ENCODE measurements at places on chromosomes 2 and 18.

DNA sequence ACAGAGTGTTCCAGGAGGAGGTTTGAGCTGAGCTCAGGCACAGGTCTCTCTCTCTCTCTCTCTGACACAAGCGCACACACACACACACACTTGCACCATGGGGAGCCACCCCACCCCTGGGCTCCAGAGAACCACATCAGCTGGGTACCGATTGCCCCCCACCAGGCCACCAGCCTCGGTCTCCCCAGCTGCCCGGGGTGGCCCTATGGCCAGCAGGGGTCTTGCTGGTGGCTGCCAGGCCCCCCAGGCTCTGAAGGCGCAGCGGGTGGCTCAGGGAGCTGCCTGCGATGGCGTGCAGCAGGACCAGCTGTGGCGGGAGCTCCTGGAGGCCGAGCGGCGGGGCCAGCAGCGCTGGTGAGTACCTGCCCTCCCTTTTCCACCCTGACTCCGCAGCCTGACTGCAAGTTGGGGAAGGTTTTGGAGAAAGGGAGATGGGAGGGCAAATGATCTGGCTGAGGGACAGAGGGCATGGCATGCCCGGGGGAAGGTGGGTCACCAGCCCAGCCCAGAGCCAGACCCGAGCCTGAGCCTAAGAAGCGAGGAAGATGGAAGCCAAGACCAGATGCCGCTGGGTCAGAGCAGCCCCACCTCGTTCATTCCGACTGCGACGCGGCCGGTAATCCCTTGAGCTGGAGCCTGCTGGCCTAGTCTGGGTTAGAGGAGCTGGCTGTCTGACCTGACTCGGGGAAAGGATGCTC lies 21.9 kb upstream of the SLC66A3 start:
- no peak for DNase-seq

GRCh38 chr2:30448308-30448707 lies 1.3 kb downstream of the LCLAT1 start:
- DNase-seq: no peak

- no peak for DNase-seq
These were observed 67.9 kb downstream of the RHOB start for GRCh38 chr2:20514596-20515269.

DNA sequence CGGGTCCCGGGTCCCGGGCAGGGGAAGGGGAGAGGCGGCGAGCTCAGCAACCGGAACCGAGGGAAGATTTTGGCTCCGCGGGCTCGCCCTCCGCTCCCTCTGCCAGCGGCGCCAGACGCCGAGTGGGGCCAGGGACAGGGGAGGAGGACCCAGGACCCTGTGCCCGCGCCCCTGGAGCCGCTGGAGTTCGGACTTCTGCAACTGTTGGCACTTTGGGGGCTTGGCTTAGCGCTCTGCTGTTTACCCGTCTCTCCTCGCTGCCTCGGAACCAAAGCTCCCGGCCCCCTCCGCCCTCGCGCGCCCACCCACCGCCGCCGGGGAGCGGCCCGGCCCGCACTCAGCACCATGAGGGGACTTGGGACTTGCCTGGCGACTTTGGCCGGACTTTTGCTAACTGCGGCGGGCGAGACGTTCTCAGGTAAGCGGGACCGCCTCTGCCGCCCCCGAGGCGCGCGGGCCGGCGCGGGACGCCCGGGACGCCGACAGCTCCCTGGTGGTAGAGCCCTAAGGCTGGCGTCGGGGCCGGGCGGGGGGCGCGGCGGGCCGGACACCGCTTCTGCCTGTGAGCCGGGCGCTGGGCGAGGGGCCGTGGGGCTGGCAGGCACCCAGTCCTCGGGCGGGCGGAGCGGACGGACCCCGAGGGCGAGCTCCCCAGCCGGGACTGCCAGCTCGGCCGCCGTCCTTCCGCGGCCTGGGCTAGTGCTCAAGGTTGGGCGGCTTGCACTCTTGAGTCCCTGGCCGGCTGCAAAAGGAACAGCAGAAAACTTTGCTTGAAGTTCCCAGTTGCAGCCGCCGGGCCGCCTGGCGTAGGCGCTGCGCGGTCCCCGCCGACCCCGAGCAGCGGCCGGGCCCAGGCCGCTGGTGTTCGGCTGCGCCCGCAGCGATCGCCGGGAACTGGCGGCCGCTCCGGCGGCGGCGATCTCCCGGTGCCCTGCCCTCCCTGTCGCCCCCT lies 634 bp downstream of the PTPRM start:
- DNase-seq: peak; percentile 12

DNA sequence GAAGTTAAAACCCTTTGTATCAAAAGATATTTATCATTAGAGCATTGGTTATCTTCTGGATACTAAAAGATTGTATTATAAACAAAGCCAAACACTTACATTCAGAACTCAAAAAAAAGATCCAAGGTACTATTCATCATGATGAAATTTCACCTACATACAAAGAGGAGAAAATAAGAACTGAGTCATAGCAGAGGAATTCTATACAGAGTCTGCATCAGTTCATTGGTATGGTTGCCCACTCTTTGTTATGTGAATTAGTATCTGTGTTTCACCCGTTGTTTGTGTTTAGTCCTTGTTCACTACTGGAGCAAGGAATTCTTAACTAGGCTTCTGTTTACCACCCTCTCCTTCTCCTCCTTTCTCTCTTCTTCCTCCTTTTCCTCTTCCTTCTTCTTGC lies 157.9 kb downstream of the LNPK start:
- no peak for DNase-seq

- no peak for DNase-seq
These were observed 144.2 kb downstream of the WDR7 start for GRCh38 chr18:56795381-56795780.

GRCh38 chr18:74595431-74595830 lies 2.2 kb upstream of the ZNF407 start:
- DNase-seq: no peak

GRCh38 chr2:157747695-157748370 lies 119.2 kb upstream of the ACVR1C start:
- DNase-seq: no peak

GRCh38 chr2:195663007-195663406 lies 6.0 kb downstream of the SLC39A10 start:
- no peak for DNase-seq

GRCh38 chr18:26922313-26922712 lies 56.8 kb upstream of the AQP4 start:
- no peak for DNase-seq

GRCh38 chr2:150007815-150008430 lies 420.3 kb upstream of the MMADHC start:
- no peak for DNase-seq

GRCh38 chr2:101405351-101405899 lies 18.1 kb upstream of the CREG2 start:
- DNase-seq: no peak

DNA sequence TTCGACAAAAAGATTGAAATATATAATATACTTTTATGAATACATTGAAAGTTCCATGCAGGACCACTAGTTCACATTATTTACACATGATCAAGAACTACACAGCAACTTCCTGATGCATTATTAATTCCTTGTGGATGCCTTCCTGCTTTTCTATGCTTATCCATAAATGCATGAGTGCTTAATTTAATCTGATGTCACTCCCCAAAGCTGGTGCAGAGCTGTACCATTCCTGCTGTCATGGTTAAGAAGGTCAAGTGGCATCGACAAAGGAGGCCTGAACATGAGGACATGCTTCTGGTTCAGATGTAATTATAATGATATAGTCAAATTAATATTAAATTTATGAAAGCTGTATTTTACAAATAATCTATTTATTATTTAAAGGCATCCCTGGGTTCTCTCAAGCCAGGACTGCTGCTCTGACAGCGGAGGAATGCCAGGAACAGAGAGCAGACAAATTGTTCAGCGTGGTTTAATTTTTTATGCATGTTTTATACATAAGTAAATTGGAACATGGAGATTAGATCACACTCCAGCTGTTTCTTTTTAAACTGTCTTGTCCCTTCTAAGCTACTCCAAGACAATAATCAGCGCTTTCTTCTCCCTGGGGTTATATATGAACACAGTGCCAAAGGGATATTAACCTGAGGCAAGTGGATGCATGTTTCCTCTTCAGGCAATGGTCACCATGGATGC lies 307.3 kb upstream of the CNTNAP5 start:
- no peak for DNase-seq

DNA sequence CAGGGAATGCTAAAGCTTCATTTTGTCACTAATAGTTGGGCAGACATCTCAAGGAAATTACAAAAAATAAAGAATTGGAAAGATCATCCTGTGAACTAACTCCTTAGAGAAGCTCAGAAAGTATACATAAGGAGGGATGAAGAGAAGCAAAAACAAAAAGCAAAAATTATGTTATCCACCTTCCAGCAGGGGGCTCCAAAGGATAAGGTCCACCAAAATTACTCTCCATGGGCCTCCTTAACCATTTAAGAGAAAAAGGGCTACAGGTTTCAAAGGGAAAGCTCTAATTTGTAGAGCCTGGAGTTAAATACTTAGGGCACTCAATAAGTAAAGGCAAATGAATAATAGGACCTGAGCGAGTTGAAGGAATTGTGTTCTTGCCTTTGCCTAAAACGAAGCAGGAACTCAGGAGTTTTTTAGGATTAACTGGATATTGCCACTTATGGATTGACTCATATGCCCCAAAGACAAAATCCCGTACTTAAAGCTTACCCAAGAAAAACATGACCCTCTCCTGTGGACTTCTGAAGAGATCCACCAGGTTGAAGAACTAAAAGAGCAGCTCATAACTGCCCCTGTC lies 1167.9 kb downstream of the DSC3 start:
- no peak for DNase-seq

DNA sequence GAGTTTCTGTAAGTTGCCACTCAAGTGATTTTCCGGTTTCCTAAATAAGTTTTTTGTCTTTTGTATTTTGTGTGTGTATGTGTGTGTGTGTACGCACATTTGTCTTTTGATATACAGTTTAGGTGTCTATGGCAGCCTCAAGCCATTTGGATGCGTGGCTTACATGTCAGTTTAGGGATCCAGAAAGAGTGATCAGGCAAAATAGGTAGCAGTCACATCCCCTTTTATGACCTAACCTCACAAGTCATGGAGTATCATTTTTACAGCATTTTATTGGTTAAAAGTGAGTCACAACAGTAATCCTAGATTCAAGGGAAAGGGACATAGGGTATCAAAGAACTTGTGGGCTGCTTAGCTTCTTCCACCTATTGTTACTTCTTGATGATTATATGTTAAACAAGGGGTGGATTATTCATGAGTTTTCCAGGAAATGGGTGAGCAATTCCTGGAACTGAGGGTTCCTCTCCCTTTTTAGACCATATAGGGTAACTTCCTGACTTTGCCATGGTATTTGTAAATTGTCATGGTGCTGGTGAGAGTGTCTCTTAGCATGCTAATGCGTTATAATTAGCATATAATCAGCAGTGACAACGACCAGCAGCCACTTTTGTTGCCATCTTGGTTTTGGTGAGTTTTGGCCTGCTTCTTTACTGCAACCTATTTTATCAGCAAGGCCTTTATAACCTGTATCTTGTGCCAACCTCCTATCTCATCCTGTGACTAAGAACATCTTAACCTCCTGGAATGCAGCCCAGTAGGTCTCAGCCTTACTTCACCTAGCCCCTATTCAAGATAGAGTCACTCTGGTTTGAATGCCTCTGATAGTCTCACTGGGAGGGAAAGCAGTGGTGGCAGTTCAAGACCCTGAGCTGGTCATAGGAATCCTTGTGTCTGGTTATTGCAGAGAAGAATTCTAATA lies 8.6 kb upstream of the SOCS6 start:
- no peak for DNase-seq

GRCh38 chr2:200127848-200128247 lies 172.5 kb downstream of the MAIP1 start:
- DNase-seq: no peak

DNA sequence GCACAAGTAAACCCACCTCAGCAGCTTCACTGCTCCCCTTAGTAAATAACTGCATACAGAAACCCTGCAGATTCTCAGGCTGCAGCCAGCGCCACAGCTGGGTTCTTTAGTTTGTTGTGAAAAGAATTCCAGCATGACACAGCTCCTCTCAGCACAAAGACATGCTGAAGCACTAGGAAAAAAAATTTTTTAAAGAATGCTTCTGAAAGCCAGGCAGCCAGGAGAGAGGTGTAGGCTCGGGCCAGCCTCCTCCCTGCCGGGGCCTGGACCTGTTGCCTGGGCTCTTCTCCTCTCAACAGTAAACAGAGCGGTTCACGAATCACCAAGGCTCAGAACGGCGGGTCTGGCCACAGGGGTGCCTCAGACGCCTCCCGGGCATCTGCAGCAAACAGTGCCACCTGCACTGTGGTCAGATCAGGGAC lies 95.7 kb upstream of the POU3F3 start:
- DNase-seq: no peak

DNA sequence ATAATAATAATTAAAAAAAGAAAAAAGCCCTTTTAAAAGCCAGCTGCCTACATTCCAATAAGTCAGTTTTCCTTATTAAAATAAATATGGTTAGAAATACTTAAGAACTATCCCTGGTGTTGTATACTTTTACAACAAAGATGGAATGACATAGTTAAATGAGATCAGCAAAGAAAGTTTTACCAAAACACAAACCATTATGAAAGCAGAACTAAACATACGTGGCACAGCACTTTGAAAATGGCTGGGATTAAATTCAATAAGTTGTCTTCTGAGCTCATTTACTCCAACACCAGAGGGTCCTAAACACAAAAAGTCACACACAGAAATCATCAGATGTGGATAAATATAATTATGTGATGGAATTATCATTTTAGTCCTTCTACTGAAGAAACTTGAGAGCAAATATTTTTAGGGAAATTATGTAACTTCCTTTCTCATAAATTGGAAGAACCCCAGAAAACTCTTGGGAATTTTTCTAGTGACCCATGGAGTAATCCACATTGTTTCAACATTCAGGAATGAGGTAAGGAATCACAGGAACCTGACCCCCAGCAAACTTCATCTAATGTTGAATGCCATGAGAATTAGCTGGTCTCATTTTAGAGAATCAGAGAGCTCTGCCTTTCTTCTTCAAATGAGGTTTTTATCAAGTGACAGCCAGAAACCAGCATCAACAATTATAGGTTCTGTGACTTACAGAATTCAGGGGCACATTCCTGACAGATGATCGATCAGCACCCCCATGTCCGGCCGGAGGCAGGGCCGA lies 11.5 kb upstream of the TMEM237 start:
- DNase-seq: no peak

GRCh38 chr2:150480241-150480640 lies 7.2 kb downstream of the RND3 start:
- DNase-seq: no peak

- DNase-seq: no peak
These were observed 56.9 kb downstream of the RDH14 start for GRCh38 chr2:18503376-18504228.
